ENCODE measurements at places on chromosomes 16 and 17. TPM values are rescaled to one million over a fixed set of nuclear protein-coding genes. Genes with fewer than 3 reads are reported as not detected.

The KRT20 gene
- total RNA-seq, result 0.61 TPM

The TMEM235 gene
- not detected for total RNA-seq

The KRTAP2-3 gene
- total RNA-seq, result not detected

The GAS2L2 gene
- not detected for total RNA-seq

The CDRT15L2 gene
- total RNA-seq, result not detected

The ACSF2 gene
- 13.0 TPM for total RNA-seq

The CNGB1 gene
- total RNA-seq, result 0.27 TPM

All from A549 treated with ZK216348 at 1 μM for 4 hours (cell line).